ENCODE measurements at places on chromosomes 4 and X.

DNA sequence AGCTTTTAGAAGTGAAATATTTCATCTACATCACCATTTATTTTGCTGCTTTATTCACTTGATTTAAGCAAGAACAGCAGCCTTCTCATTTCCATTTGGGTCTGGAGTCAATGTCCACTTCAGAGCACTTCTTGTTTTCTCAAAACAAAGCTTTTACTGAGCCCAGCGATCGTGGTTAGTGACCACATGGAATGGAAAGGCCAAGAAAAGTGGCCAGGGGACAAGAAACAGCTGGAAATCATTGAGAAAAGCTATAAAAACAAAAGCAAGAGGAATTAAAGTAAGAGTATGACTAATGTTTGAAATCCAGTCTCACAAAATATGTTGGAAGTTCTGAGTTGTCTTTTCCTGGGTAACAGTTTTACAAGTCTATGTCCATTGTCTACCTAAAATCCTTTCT is 328.4 kb upstream of the INTU start:
- peak; percentile 58 for DNase-seq

GRCh38 chrX:132041015-132041414 is 17.9 kb downstream of the STK26 start:
- DNase-seq: no peak

GRCh38 chr4:96146686-96147085 is 306.8 kb downstream of the PDHA2 start:
- DNase-seq: no peak

GRCh38 chr4:165384598-165384997 is 5.8 kb downstream of the CPE start:
- DNase-seq: peak; percentile 73

- DNase-seq: no peak
These were observed 112.4 kb upstream of the EDA2R start for GRCh38 chrX:66751136-66751782.

GRCh38 chr4:77578145-77578544 is 27.5 kb upstream of the CXCL13 start:
- no peak for DNase-seq

DNA sequence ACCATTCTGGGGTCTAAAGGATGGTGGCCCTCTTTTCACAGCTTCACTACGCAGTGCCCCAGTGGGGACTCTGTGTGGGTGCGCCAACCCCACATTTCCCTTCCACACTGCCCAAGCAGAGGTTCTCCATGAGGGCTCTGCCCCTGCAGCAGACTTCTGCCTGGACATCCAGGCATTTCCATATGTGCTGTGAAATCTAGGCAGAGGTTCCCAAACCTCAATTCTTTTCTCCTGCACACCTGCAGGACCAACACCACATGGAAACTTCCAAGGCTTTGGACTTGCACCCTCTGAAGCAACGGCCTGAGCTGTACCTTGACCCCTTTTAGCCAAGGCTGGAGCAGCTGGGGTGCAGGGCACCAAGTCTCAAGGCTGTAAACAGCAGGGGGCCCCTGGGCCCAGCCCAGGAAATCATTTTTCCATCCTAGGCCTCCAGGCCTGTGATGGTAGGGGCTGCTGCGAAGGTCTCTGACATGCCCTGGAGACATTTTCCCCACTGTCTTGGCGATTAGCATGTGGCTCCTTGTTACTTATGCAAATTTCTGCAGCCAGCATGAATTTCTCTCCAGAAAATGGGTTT is 30.1 kb downstream of the HMGB3 start:
- DNase-seq: no peak

DNA sequence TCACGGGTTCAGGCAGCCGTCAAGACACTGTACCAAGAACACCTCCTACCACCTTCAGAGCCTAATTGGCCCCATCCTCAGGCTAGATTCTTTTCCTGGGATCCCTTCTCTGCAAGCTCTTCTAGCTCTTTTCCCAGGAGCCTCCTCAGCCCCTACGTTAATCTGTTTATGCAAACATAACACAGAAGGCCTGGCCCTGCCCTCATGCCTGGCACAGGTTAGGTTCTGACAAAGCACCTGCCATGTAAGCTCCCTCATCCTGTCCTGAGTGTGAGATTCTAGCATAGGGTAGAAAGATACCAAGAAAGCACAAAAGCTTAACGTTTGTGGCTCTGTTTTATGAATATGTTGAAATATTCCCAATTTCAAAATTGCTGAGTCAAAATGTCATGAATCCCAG is 93.6 kb downstream of the IRF2 start:
- no peak for DNase-seq

- no peak for DNase-seq
These were observed 11.3 kb upstream of the SPCS3 start for GRCh38 chr4:176308441-176308840.

DNA sequence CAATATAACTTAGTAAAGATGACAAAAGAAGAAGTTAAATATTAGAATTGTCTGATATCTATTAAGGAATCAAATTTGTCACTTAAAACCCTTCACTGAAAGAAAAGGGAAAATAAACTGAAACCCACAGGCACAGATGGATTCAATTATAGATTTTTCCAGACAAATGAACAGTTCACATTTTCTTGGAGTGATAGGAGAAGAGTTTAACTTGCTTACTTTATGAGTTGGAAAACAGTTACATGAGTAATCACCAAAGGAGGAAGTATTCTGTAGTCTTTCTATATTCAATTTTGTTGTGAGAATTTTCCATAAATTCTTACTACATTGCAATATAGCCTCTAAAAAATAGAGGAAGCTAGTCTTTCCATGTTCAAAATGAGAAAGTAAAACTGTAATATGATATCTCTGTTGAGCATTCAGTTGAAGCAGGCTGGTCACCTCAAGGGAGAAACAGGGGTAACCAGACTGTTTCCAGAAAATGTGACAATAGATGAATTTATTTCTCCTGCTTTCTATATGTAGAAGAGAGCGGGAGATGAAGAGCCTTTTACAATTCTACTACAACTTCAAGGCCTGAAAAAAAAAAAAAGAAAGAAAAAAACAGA is 330.3 kb upstream of the EPHA5 start:
- no peak for DNase-seq

DNA sequence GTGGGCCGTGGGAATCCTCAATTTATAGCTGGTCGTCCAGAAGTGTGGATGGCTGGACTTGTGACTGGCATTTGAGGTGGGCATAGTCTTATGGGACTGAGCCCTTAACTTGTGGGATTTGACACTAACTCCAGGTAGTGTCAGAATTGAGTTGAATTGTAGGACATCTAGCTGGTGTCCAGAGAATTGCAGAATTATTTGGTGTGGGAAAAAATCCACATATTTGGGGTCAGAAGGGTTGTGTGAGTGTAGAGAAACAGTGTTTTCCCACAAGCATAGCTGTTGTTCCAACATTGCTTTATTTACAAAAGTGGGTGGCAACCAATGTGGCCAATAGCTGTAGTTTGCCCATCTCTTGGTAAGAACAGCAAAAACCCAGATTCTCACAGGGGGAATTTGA is 91.3 kb downstream of the MOSPD2 start:
- DNase-seq: peak; percentile 17

GRCh38 chr4:108920395-108921087 is 157.7 kb upstream of the ETNPPL start:
- no peak for DNase-seq

DNA sequence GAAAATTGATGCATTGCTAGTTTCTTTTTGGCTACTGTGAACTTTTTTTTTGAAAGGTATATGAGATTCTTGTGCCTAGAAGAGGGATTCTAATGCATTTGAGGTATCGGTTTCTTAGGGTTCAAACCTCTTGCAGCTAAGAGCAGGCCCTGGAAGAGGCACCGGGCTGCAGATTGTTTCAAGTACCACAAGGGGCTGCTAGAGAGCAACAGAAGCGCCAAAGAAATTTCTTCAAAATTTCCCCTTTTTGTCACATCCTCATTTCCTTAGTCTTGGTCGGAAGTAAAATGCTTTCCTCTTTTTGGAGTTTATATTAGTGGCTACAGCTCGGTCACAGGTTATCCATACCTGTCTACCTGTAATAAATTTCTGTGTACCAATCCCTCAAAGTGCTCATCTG is 89.8 kb downstream of the PDGFRA start:
- DNase-seq: peak; percentile 4

- DNase-seq: peak; percentile 95
These were observed 97.0 kb downstream of the AFAP1 start for GRCh38 chr4:7842384-7843279.

- DNase-seq: no peak
These were observed at the start of gene SPON2 for GRCh38 chr4:1172228-1172851. Gene SPON2 (minus strand): TSS chr4:1172583.

DNA sequence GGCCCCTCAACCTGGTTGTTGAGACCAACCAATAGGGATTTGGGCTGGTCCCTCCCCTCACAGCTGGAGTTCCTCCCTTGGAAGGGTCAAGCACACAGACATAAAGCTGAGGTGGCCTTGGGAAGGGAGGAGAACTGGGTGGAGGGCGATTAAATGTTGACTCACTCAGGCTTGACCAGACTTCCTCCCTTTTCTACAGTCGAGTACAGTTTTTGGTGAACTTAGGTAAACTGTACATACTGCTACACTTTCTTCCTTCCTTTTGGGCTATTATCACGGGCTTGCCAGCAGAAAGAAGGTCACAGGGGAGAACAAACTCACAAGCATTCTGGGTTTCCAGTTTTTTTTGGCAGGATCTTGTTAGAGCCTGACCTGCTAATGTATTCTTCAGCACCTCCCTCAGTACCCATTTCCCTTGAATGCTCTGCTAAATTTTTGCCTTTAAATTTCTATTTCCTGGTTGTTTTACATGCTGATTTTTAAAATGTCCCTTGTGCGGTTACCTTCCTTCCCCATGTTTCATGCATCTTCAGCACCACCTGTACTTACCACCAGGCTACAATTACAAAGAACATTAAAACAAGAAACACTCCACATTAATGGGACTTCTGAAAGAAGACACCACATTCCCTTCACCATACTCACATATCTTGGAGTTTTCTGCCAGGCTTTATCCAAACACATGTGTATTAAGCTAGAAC is 135.2 kb upstream of the RASGEF1B start:
- no peak for DNase-seq

DNA sequence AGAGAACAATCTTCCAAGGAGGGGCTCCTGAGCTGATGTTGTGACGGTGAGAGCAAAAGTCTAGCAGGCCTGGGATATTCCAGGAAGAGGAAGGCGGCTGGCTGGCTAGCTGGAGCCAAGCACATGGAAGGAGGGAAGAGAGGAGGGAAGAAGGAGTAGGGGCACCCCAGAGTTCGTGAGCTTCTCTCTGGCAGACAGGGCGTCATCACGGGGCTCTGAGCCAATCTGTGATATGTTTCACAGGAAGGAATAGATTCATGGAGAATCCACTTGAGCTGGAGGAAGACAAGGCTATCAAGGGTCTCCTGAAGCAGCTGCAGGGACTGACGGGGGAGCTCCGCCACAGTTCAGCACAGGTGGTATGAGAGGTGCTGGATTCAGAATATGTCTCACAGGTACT is 73.6 kb downstream of the DHRSX start:
- no peak for DNase-seq

DNA sequence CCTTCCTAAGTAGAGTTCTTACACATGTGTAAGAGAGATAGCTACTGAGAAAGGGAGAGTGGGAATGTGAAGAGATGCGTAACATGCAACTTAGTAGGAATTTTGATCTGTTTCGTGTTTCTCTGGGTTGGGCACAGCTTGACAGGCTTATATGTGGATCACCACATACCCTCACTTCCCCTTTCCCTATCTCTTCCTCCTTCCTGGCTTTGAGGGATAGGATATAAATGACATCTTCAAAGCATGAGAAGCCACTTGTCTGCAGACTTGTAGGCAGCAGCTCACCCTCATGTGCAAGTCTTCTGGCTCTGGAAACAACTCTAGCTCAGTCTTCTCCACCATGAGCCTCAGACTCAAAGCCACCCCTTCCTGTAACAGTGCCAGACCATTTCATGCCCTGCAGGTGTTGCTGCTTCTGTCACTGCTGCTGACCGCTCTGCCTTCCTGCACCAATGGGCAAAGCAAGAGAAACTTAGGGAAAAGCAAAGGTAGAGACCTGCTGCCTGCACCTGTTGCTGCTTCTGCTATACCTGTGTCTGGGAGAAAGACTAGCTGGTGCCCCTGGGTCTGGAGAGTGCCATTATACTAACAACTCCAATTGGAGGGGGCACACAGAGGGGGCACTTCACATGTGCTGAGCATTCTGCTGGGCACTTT is 5.4 kb upstream of the PF4V1 start:
- DNase-seq: no peak

GRCh38 chrX:150219374-150220185 is 143.5 kb upstream of the MAMLD1 start:
- no peak for DNase-seq

GRCh38 chr4:66694739-66695138 is 850.6 kb downstream of the CENPC start:
- DNase-seq: no peak

GRCh38 chr4:165592386-165592785 is 213.6 kb downstream of the CPE start:
- no peak for DNase-seq

DNA sequence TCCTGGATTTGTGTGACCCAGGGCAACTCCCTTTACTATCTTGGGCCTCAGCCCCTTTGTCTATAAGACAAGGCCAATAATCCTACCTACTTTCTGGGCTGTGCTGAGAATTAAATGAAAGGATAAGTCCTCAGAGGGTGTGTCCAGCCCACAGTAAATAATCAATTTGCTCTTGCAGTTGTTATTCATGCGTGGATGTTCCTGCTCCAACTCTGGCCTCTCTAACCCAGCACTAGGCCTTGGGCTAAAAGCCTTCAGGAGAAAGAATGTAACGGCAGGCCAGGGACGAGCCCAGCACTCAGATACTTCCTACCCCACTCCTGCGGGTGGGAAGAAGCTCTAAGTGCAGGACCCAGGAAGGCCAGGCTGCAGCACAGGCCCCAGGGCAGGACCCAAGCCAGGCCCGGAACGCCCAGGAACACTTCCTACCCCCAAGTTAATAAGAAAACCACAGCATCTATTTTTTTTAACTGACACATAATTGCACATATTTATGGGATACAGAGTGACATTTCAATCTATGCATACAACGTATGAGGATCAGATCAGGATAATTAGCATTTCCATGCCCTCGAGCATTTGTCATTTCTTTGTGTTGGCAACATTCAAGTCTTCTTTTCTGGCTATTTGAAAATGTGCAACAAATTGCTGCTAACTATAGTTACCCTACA is 179.6 kb upstream of the RBPJ start:
- no peak for DNase-seq

GRCh38 chr4:78749972-78750727 is 26.0 kb upstream of the BMP2K start:
- no peak for DNase-seq

DNA sequence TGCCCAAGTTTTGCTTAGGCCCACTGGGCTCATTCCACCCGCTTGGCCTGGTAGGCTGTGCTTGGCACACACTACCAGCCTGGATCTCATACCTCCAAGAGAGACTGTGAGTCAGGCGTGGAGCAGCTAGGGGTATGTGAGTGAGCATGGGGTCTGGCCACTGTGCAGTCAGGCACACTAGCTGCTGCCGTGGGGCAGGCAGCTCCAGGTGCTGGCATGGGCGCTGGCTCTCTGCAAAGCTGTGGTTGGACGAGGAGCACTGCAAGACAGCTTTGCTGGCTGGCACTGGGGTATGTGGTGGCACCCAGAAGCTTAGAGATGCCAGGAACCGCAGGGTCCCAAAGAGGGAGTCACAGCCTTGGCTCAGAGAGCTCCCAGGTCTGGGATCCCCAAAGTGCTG is 377.8 kb downstream of the KCTD8 start:
- DNase-seq: no peak
